ENCODE measurements at places on chromosomes 12 and 14.

GRCh38 chr14:49634547-49635334, at the start of gene DNAAF2:
Gene DNAAF2 (minus strand): TSS chr14:49635244. CDS start chr14:49635149, 95 bp downstream.
- DNase-seq = peak; percentile 82

GRCh38 chr12:113940357-113941207, 25.5 kb downstream of the RBM19 start:
- DNase-seq = no peak

GRCh38 chr12:57607958-57608663, 3.1 kb upstream of the ARHGEF25 start:
- DNase-seq = no peak

GRCh38 chr12:92503971-92504593, 198.7 kb upstream of the PLEKHG7 start:
- DNase-seq = no peak

- no peak for DNase-seq
Measured at GRCh38 chr12:78792052-78792698, 72.4 kb upstream of the SYT1 start.

DNA sequence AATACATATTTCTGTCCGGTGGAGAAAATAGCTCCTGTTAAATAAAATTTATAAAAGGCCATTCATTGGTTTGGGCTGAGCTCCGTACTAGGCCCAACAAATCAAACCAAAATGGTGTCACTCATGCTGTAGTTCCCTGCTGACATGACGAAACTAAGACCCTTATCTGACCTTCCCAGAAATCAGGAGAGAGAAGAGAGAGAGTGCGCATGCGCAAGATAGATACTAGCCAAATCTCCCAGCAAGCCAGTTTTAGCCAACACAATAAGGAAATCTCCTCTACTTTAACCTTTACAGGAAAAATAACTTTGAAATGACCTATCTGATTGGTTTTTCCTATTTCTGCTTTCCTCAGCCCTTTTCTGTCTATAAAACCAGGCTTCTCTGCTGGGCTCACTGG, 152.7 kb upstream of the RMST start:
- DNase-seq = no peak

DNA sequence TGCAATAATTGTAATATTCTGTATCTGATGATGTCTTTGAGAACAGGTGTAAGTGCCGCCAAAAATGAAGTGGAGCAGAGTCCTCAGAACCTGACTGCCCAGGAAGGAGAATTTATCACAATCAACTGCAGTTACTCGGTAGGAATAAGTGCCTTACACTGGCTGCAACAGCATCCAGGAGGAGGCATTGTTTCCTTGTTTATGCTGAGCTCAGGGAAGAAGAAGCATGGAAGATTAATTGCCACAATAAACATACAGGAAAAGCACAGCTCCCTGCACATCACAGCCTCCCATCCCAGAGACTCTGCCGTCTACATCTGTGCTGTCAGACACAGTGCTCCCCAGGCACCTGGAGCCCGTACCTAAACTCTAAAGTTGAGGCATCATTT, 268.7 kb downstream of the DAD1 start:
- DNase-seq = no peak

- no peak for DNase-seq
Measured at GRCh38 chr14:54623279-54624004, 56.5 kb downstream of the SAMD4A start.

DNA sequence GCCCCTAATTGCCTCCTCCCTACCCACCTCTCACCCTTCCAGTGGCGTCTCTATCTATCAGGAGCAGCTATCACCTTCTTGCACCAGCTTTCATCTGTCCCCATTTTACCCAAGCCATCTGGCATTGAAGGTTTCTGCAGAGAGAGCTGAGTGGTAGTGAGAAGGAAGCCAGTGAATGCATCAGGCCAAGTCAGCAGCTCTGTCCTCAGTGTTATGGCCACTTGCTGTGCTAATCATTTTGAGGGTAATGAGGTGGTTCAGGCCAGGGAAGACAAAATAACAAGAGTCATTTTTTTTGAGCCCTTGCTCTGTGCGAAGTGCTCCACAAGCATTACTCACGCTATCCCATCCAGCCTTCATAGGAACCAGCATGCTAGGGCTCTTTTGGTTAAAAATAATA, 164.7 kb downstream of the SUDS3 start:
- no peak for DNase-seq

DNA sequence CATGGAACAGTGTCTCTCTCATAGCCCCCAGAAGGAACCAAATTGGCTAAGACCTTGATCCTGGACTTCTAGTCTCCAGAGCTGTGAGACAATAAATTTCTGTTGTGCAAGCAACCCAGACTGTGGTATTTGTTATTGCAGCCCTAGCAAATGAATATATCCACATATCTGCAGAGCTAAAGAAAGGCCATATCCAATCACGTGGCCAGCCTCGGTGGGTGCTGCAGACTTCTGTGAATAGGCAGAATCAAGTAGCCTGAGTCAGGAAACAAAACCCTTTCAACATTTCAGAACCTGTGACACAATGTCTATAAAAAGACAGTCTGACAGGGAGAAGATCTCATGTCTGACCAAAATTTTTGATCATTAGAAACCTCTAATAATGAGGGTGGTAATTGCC, 71.0 kb upstream of the CPM start:
- DNase-seq = no peak

GRCh38 chr14:104185916-104186495, 47.6 kb downstream of the KIF26A start:
- DNase-seq = no peak

DNA sequence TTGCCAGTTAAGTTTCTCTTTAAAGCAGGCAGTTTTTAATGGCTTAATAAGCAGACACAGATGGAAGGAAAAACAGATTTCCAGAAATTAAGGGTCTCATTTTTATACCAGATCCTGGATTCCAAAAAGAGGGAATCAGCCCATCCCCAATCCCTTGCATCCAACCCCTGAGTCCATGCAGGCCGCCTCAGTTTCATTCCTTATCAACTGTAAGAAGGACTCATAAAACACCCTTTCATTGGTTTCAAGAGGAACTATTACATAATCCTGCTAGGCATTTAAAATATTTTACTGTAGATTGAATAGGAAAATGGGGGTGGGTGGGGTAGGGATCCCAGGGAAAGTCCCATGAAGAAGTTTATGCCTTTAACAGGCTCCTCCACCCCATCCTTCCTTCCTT, 9.4 kb downstream of the CCDC184 start:
- no peak for DNase-seq

GRCh38 chr12:52917800-52918199, 12.9 kb upstream of the KRT8 start:
- no peak for DNase-seq

DNA sequence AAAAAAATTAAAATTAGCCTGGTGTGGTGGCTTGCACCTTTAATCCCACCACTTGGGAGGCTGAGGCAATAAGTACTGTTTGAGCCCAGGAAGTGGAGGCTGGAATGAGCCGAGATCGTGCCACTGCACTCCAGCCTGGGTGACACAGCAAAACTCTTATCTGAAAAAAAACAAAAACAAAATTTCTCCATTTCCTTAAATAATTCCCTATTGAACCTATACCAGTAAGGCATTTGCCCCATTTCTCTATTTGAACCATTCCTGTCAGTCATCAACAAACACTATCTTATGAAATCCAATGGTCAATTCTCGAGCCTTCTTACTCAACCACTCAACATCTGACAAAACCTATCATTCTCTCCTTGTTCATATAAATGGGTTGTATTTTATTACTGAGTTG, 14.7 kb downstream of the SLC2A14 start:
- no peak for DNase-seq

DNA sequence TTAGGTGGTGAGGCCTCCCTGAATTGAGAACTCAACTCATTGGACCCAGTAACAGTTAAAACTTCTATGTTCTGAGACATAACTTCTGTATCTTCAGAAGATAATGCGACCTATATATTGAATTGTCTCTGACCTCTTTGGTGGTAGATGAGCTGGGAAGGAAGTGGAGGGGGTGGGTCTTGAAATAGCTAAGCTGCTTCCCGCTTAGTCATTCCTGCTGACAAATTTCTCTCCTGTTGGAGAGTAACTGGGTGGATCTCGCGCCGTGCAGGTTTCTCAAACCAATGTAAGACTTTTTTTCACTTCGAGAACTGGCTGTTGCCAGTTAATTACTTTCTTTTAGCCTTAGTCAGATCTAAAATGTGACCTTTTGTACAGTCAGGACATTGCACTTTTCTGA, 100.8 kb downstream of the PPHLN1 start:
- no peak for DNase-seq

DNA sequence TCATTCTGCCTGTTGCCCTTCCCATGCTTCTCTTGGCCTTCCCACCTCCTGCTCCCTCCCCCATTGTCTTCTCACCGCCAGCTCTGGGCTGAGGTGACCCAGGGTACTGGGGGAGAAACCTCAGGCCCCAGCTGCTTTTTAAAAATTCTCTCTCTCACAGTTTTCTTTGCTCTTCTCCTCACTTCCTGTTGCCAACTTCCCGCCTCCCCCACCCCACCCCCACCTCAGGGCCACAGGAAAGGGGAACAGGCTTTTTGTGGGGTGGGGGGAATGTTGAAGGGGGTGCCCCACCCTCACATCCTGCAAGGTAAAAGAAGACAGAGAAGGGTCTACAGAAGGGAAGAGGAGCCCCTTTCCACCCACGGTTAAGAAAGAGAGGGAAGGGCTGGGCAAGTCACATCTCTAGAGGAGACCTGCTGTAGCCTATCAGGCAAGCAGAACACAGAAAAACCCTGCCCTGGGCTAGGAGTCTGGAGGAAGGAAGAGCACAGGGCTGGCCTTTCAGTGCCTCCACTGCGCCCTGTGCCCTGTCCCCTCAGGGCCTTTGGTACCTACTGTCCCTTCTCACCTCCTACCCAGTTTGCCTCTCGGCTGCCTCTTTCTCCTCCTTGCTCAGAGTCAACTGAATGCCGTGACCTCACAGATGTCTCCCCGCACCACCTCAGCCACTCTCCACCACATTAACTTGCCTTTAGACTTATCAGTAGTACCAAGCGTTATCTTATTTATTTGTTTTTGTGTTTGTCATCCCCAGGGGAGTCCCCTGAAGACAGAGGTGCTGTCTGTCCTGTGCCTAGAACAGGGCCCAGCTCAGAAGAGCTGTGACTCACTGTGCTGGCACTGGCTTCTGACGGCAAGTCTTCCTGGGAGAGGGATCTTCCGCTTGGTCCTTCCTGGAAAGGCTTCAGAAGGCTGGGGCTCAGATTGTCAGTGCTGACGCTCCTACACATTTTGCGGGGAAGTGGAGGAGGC, 1.7 kb downstream of the ARHGAP9 start:
- peak; percentile 46 for DNase-seq

DNA sequence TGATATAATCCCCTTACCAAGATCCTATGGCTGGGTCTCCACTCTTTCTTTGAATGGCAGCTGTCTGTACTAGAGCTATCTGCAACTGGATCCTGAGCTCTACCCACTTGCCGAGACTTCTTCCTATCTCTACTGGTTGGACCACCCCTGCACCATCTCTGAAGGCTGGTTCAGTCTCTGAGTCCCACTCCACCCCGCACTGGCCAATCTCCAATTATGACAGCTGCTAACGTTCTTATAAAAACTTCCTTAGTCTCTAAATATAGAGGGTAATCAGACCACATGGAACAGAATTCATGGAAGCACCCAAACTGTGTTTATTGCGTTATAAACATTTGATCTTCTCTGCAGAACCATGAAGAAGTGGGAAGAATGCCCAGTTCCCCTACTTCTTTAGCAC, 186.6 kb upstream of the EEA1 start:
- DNase-seq = no peak

DNA sequence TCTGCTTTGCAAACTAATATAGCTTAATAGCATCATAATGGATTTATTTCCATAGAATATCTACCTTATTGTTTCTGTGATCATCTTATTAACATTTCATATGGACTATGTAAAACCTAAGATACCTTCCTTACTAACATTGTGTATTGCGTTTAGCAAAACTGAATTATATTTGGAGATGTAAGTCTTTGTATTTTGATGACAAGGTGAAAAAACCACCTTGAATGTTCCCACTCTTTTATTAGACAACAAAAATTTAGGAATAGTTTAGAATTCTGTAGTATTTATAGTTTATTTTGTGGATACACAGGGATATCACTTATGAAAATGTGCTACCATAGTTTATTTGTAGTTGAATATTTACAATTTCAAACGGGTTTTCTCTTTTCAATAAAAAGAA, 32.0 kb downstream of the RASSF8 start:
- no peak for DNase-seq

GRCh38 chr12:95574799-95575452, 23.6 kb upstream of the USP44 start:
- DNase-seq = no peak

GRCh38 chr12:74892057-74892633, 317.5 kb downstream of the KCNC2 start:
- DNase-seq = no peak

DNA sequence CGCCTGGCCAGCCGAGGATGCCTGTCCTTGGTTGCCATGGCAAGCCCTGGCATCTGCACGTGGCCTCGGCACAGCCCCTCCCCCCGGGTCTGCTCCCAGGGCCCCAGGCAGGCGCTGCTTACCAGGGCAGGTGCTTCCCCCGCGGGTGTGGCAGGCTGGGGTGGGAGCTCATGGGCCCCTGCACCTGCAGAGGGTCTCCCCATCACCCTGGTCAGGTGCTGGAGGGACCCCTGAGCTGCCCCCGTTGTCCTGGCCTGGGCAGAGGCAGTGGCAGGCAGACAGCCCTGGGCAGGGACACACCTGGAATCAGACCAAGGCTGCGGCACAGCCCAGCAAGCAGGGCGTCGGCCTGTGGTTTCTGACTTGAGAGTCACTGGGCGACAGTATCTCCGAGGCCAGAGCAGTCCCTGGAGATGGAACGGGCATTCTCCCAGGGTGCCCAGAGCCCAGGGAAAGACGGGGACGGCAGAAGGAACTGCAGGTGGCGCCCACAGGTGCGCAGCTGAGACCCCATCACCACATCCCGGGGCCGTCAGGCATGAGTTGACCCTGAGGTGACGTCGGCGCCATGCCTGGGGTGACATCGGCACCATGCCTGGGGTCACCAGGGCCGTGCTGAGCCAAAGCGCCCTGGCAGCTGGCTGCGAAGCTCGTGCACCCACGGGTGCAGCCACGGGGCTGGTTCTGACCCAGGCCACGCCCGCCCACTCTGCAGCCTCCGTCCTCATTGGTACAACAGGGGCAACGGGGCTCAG, 56.1 kb upstream of the FBRSL1 start:
- DNase-seq = no peak

DNA sequence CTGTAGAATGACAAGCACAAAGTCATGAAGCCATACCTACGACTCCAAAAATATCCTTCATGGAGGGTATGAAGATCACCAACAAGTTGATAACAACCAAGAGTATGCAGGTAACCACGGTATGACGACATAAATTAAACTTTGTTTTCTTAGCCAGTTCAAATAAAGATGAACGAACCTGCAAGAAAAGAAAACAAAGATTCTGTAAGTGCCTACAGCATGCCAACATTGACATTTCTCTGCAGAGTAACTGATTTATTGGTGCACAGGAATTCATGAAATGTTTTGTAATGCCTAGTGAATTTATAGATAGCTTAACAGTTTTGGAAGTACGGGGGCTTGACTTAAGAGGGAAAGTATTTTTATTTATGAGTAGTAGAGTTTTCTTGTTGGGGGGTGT, 71.0 kb downstream of the SLC38A1 start:
- DNase-seq = no peak

DNA sequence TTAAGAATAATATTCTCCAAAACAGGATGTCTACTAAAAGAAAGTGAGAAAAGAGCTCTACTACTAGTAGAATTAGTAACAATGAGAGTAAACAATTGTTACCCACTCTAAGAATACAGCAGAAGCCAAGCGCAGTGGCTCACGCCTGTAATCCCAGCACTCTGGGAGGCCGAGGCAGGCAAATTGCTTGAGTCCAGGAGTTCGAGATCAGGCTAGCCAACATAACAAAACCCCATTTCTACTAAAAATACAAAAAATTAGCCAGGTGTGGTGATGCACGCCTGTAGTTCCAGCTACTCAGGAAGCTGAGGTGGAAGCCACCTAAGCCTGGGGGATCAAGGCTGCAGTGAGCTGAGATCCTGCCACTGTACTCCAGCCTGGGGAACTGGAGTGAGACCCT, 4.7 kb downstream of the DNAJC14 start:
- DNase-seq = no peak
